ENCODE measurements at places on chromosomes 16 and 17.
A peak's percentile ranks its signal among the peaks of the same experiment; 100 is the strongest.

DNA sequence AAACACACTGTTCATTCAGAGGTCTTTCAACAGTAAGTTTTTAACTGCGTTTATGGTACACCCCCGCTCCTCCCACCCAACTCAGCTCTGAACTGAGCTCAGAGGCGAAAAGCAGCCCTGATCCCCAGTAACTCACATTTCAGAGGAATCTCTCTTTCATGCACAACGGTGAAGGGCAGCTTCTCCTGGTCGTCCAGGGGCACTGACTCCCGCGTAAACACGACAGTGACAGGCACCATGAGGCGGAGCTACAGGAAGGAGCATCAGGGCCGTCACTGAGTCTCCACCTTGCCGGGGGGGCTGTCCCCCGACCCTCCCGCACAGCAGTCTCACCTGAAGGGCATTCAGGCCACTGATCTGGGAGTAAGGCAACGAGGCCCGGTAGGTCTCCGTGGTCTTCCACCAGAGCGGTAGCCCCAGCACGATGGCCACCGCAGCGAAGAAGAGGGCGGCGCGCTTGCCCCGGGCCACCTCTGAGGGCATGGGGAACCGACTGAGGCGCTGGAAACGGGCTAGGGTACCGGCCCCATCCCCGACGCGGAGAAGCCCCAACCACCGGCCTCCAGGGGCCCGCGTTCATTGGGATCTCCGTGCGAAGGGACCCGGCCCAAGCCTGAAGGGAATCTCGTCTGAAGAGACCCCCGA, 486 bp downstream of the PIGS start:
- DNase-seq, result peak; percentile 85

GRCh38 chr17:17321356-17322025, 18.3 kb downstream of the NT5M start:
- no peak for DNase-seq

DNA sequence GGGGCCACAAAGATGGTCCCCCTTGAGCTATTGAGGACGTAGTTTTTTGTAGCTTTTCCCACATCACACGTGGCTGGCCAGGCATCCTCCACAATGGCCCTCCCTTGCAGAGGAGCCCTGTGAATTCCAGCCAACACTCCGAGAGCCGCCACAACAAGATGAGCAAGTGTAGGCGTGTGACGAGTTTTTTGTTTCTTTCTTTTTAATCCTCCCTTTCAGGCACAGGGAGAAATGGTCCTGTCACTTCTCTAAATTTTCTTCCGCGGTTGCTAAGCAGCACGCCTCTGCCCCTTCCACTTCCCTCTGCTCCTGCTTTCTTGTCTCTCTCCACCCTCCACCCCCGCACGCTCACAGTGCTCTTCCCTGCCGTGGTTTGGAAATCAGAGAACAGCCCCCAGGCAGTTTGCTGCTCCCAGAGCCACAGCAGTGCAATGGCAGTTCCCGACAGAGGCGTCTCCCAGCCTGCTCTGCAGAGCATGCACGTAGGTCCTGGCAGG, 68.0 kb upstream of the MRTFB start:
- no peak for DNase-seq

DNA sequence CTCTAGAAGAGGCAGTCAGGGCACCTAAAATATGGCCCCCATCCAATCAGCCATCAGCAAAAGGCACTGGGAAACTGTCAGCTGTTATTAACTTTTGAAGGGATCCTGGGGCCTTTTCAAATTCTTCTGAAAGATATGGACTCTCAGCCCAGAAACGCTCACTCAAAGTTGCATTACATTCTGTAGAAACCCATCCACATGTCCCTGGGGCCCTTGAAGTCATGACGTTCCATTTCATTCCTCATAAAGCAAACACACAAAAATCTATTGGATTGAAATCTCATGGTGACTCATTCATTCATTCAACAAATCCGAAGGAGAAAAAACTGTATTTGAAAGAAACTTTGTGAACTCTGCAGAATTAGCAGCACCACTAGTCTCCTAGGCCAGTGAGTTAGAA, 215.3 kb downstream of the C16orf95 start:
- DNase-seq, result no peak

- no peak for DNase-seq
Measured at GRCh38 chr17:40090237-40091119, 9.9 kb downstream of the NR1D1 start.

DNA sequence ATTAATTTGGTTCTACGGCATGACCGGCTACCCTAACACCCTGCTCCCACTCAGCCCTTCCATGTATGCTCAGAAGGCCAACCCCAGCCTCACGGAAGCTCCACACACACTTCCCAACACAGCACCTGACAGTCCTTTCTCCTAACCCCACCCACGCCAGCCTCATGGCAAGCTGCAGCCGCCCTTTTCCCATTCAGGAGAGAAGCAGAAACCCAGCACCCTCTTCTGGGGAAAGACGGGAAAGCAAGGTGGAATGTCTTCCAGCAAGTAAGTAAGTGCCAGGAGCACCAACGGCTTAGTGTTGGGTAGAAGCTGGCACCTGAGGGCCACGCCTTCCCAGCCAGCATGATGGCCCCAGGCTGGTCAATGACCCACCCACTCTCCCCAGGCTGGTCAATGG, 32.1 kb downstream of the ABR start:
- DNase-seq, result no peak

- DNase-seq, result no peak
Measured at GRCh38 chr17:16938031-16938430, 33.9 kb downstream of the TNFRSF13B start.

DNA sequence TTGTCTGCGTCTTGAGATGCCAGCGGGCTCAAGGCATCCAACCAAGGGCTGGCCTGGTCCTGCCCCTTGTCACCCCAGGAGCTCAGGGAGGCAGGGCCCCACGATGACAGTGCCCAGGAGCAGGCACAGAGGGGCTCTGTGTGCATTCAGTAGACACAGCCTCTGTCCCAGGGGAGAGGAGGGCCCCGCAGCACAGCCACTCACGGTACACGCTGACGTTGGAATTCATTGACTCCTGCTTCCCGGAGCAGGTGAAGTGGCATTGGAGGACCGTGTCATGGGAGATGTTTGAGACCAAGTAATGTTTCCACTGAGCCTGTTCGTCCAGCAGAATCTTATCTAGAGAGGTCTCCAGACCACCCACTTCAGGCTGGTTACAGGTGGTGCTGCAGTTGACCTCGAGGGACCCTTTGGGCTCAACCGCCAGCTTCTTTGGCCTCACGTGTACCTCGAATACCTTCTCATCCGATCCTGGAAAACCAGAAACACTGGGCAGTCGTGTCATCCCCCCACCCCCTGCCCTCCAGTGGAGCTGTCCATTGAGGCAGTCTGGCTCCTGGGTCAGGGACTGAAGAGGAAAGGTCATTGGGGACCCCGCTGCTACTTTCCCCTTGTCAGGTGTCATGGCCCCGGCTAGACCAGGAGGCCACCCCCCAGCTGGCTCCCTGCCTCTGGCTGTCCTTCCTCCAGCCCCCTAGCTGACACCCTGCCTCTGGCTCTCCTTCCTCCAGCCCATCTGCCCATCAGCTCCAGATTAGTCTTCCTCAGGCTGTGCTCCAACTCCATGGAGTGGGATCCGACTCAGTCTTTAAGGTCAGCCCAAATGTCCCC, 7.0 kb downstream of the PRR29 start:
- DNase-seq, result peak; percentile 57

- no peak for DNase-seq
Measured at GRCh38 chr16:83979441-83979840, 11.4 kb downstream of the NECAB2 start.

DNA sequence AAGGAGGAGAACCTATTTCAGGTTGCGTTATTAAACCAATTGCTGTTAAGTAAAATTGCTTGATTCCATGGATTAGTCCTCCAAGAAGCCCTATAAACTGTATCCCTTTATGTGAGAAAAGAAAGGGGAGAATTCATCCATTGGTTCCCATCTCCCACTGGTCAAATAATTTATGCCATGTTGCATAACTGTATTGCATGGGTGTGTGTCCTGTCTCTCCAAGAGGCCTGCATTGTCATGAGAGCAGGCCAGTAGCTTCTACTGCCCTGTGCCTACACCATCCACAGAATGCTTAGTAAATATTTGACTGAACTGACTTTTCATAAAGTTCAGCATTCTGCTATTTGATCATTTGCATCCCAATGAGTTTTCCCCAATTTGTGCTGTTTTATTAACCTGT, 11.7 kb upstream of the TOB1 start:
- no peak for DNase-seq

- DNase-seq, result no peak
Measured at GRCh38 chr17:45290269-45290765, 26.5 kb downstream of the MAP3K14 start.

DNA sequence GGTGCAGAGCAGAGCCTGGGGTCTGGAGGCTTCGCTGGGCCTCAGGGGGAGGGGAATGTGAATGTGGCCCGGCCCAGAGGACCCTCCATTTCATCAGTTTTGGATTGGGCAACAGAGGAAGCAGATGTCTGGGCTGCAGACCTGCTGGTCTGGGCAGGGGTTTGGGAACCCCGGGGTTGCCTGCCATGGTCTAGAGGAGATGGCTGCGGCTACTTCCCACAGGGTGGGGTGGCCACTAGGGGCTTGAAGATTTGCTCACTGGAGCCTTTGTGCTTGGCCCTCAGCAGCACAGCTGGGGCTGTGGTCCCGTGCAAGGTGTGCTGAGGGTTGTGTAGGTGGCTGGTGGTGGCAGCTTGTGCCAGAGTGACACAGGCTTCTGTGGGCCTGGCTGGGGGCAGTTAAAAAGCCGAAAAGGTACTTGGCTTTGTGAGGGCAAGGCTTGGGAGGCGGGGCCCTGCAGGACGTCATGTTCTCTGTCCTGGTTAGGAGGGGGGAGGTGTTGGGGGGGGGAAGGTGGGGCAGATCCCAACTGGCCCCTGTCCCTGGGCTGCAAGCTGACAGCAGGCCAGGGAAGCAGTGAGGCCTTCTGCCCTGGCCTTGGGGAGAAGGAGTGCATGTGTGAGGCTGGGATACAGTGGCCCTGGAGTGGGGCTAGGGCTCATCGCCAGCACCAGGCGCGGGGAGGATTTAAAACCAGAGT, 98.0 kb downstream of the KPNA2 start:
- DNase-seq, result no peak

DNA sequence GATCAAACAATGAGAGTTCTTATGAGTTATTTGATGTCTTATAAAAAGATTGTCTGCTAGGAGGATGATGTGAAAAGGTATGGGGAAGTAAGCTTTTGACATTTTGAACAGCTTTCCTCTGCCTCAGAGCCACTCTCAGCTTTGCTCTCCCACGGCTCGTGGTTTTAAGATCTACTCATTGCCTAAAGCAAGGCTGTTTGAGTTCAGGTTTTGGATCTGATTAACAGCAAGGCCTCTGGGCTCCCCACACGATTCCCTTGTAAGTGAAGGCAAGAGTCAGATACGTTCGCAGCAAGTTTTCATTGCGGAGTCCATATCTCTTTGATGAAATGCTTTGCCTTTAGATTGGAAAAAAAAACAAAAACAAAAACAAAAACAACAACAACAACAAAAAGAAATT, 515.0 kb upstream of the SALL1 start:
- no peak for DNase-seq

DNA sequence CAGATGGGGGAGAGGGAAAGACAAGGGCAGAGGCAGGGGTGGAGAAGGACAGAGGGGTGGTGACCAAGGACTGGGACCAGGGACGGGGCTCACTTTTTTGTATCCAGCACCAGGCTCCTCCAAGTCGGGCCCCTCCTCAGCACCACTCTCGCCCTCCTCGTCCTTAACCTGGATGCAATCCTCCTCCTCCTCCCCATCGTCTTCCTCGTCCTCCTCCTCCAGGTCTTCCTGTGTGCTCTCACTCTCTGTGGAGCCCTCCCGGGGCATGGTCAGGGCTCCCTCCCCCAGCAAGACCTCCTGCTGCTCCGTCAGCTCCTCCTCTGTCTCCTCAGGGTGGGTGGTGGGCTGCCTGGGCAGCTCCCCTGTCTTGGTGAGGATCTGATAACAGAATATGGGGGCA, 16.8 kb downstream of the G6PC3 start:
- no peak for DNase-seq

- no peak for DNase-seq
Measured at GRCh38 chr17:40705584-40705983, 2.0 kb upstream of the KRT24 start.

DNA sequence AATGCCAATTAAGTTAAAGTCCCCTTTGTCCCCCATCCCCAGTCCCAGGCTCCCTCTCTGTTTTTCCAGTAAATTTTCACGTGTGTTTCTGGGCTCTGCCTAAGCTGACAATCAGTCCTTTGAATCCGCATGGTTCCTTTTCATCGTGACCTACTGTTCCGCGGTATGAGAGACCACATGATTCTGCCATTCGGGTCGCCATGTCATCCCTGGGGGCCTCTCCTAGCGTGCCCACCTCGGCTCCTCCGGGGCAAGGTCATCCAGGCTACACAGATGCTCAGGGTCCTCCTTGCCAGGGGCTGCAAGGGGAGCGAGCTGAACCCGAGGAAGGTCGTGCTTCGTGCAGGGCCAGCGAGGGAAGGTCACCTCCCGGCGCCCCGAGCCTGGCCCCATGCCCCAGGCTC, 157.6 kb downstream of the RAB11FIP4 start:
- DNase-seq, result no peak

GRCh38 chr16:84528322-84528721, 23.9 kb upstream of the MEAK7 start:
- no peak for DNase-seq

GRCh38 chr16:88972349-88972748, 4.7 kb downstream of the CBFA2T3 start:
- DNase-seq, result no peak

- DNase-seq, result no peak
Measured at GRCh38 chr16:67539691-67540635, 11.3 kb downstream of the RIPOR1 start.

DNA sequence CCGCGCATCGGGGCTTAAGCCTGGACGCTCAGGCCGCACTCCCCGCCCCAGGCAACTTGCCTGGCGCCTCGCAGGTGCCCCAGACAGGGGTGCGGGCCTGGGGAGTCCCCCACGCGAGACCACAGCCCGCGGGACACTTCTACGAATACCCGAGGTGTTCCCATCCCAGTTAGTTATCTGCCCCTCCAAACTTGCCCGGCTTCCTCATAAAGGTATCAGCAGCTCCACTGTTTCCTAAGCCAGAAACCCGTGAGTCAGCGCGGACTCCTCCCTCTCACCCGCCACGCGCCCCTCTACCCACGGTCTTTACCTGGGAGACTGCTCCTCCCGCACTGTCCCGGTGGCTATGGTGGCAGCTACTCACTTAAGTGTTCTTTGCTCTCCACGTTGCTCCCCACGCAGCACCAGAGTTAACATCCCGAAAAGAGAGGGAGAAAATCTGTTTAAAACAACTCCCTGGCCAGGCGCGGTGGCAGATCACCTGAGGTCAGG, 1.0 kb upstream of the CREBBP start:
- DNase-seq, result no peak

DNA sequence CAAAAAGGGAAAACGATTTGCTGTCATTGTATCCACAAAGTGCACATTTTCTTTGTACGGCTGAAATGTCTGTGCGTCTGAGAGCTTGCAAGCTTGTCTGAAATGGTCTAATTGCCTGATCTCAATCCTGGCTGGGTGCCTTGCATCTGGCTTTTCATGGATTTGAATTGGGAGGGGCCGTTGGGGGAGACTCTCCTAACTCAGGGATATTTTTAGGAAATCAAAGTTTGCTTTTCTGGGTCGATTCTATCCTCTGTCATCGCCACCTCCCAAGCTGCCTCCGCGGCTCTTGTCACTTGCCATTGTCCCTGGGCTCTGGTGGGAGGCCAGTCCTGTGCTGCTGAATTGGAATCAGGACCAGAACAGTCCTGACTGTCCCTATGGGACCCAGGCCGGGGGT, 33.3 kb upstream of the MGAT5B start:
- no peak for DNase-seq

- no peak for DNase-seq
Measured at GRCh38 chr17:79001190-79002020, 8.2 kb downstream of the CANT1 start.

- no peak for DNase-seq
Measured at GRCh38 chr16:25270577-25270976, 12.9 kb upstream of the ZKSCAN2 start.

Data from activated effector memory CD4-positive, alpha-beta T cell treated with anti-CD3 and anti-CD28 coated beads, Interleukin-2, amount 50 U/mL, for 16 hours (primary cell).